Stimulated activated CD4-positive, alpha-beta T cell treated with anti-CD3 and anti-CD28 coated beads, Interleukin-1b, Interleukin-23, amount 100 ng/mL, for 48 hours (primary cell): ENCODE measurements at places on chromosomes 2 and 18.

DNA sequence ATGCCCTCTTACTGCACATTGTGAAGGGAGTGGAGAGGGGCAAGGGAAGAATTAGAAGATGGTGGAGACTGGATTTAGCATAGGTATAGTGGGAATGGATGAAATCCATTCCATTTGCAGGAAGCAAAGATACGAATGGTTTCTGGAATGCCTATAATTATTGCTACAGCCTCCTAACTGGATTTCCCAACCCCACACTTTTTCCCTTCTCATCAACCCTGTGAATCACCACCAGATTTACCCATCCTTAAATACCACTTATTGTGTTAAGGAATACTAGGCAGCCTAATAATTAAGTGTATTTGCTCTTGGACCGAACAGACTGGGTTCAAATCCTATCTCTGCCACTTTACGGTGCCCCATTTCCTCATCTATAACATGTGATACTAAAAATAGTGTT, 39.3 kb upstream of the CREB1 start:
- no peak for DNase-seq

DNA sequence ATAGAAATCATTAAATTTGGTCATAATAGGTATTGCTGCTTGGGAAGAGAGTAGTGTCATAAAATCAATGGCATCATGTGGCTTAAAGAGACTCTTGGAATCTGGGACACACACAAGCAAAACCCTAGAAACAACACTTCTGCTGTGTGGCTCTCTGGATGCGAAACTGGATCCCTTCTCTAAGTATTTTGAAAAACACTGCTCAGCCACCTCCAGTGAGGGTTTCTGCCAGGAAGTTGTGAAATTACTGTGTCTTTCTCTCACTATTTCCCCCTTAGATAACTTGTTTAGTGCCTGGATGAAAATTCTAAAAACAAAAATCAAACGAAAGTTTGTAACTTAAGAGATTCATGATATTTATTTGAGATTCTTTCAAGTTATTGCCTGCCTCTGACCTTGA, 163.8 kb downstream of the RHBDD1 start:
- no peak for DNase-seq

- DNase-seq = no peak
These were observed 1.1 kb upstream of the SULT6B1 start for GRCh38 chr2:37189452-37190153.

DNA sequence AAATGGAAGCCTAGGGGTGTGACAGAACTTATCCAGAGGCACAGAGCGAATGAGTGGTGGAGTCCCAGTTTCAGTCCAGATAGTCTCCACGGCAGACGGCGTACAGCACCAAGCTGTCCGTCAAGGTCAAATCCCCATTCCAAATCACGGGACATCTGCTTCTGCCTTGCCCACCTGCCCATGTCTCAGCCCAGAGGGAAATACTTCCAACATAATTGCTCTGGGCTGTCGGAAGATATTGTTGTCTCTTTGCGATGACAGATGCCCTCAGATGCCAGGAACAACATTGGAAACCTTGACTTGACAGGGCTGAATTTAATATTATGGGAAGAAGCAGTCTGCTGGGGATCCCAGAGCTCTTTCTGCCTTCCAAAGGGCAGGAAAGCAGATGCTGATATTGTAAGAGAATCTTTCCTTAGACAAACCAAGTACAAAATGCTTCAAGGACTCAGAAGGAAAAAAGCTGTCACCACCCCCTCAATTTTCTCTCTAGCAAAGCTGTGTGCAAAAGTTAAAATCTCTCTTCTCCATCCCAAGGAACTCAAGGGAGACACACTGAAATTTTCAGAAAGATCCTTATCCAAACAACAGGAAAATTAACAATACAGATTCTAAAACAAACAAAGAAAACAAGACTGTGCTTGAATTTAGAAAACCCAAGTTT, 364.0 kb downstream of the LRATD1 start:
- no peak for DNase-seq

DNA sequence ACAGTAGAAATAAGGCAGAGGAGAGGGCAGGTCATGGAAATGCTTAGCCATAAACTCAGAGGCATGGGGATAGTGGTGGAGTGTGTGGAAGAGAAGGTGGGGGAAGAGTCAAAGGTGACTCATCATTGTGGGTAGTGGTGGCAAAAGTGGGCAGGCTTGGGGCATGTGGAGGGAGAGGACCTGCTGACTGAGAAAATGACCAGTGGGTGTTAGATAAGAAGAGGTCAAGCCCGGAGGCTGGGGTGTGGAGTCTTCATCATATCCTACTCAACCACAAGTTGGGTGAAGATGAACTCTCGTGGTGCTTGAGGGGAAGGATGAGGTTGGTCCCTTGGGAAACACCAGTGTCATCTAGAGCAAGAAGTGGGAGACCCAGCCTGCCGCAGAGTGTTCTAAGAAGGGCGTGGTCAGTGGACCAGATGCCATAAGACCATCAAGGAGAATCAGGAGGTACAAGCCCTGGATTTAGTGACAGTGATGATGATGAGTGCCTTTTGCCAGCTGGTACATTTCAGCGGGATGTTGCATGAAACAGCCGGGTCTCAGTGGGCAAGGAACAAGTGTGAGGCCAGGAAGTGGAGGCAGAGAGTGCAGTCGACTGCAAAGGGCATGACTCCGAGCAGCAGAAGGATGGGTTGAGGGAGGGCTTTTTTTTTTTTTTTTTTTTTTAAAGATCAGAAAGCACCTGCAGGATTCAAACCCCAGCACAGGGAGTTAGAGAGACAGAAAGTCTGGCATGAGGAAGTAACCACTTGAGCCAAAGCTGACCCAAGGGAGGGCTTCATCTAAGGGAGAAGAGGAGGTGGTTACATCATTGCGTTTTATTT, 122.6 kb upstream of the SPRED2 start:
- no peak for DNase-seq

GRCh38 chr2:165803123-165803760, 9.2 kb upstream of the GALNT3 start:
- no peak for DNase-seq

DNA sequence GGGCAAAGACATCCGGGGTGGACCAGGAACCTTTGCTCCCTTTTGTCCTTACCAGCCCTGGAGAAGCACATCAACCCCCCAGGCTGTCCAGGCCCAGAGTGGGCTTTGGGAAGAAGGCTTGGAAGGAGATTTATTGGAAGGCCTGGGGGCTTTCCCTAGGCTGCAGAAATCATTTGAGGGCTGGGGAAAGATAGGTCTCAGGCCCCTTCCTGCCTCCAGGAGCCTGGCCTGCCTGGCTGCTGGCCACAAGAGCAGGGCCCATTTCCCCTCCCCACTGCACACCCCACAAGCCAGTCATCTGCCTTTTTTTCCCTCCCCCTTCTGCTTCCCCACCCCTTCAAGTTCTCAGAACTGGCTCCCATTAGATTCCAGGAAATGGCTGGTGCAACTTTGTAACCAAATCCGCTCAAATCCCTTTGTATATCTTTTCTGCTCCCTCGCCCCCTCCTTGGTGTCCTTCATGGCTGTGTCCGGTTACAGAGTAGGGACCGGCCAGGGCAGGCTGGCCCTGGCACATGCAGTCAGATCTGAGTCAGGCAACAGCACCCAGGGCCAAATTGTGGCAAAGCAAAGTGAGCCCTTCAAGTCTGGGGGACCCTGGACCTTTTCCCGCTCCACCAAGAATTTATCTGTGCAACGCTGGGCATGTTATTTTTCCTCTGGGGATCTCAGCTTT, 20.8 kb upstream of the TNP1 start:
- no peak for DNase-seq

GRCh38 chr2:159185401-159186130, 100.9 kb downstream of the WDSUB1 start:
- DNase-seq = no peak

GRCh38 chr2:54590216-54591120, 133.0 kb upstream of the EML6 start:
- no peak for DNase-seq

DNA sequence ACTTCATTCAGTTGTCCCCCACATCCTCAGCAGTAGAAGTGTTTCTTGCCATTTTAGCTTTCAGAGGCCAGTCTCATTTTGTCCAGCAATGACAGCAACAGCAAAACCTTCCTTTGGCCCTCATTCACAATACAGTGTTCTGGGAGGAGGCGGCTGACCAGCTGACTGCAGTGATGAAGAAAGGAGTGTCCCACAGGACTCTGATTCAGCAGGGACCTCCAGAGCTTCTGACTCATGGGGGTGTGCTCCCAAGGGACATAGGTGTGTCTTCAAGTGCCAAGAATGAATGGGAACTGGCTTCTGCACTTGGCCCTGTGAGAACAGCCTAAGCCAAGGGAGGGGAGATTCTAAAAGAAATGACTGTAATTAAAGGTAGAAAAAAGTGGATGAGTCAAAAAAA, 147.0 kb upstream of the PELI1 start:
- no peak for DNase-seq

DNA sequence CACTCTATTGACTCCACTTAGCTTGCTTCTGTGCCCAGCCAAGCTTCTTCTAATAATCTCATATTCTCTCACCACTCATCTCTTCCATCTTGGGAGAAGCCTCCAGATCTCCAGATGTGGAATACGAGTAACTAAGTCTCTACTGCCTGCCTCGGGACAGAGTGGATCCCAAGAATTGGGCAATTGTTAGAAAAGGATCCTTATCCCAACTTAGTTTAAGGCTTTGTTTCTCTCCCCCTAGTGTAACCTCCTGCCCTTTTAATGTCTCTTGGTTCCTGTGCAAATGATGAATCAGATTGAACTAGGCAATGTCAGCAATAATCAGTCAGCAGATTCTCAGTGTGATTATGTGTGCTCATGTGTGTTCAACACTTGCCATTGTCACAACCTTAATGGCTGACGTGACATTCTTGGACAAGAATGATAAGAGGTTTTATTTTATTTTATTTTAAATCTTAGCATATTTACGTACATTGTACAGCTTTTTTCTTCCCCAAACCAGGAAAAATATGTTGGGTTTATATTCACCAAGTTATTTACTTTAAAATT, 59.7 kb downstream of the MYO3B start:
- DNase-seq = no peak

GRCh38 chr18:57983472-57983871, 60.6 kb upstream of the NEDD4L start:
- no peak for DNase-seq
